ENCODE measurements at places on chromosomes 3 and 15. TPM values are rescaled to one million over a fixed set of nuclear protein-coding genes. Genes with fewer than 3 reads are reported as not detected.

- no peak overlapping the region for H3K27ac ChIP-seq
- DNase-seq = no peak
- H3K27me3 ChIP-seq = no peaks in the 10 kb centered on the region
Measured at GRCh38 chr15:99050328-99050980, 42.9 kb upstream of the PGPEP1L start.

DNA sequence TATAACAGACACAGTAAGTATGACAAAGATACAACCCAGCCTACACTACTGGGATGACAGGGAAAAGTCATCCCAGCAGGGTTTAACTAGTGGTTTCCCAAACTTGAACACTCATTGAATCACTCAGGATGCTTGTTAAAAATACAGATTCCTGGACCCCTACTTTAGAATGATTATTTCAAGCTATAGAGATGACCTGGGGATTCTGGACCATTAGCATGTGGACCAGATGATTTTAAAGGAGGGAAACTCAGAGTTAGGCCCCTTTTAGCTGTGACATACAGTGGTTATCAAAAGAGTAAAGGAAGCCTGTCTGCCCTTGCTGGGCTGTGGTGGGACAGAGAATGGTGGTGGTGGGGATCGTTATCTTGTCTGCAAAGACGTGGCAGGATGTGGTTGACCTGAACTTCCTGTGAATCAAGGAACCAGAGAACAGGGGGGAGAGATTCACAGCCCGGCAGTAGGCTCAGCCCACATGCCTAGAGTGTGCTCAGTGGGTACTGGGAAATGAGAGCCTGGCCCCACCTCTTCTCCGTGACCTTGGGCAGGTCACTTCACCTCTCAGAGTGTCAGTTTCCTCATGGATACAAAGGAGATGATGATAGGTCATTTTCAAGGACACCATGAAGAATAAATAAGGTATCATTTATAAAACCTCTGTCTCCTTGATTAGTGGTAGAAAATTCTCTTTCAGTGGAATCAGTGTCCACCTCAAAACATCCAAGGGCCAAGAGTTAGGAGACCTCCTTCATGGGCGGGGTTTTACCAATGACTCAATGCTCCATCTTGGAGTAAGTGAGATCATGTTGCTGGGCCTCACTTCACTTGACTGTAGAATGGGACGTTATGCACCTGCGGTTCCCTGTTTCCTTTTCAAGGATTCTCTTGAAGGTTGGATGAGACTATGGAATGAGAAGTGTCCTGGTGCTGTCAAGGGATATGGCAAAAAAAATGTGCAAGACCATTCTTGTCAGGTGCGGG, 306.5 kb downstream of the RPLP1 start:
- peaks cover 4% of the 10 kb centered on the region for H3K4me1 ChIP-seq
- peak; percentile 78 for DNase-seq
- H3K27ac ChIP-seq = no peak overlapping the region
- no peaks in the 10 kb centered on the region for H3K36me3 ChIP-seq
- no peaks in the 10 kb centered on the region for H3K27me3 ChIP-seq

DNA sequence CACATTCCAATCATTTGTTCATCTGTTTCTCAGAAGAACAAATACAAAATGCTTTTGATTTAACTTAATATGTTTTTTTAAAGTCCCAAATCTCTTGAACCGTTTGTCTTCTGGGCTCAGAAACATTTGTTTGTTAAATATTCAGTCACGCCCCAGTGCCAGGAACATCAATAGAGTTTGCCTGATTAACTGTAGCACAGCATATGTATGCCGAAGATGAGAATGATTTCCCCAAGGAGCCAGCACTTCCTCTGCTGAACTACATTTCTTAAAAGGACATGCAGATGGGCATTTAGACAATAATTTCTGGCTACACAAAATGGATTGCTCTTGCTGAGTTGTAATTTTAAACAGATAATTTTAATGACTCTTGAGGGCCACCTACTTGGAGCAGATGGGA, 191.6 kb upstream of the FAM3D start:
- H3K27ac ChIP-seq = no peak overlapping the region
- no peaks in the 10 kb centered on the region for H3K36me3 ChIP-seq
- H3K4me1 ChIP-seq = no peaks in the 10 kb centered on the region
- no peak for DNase-seq
- H3K27me3 ChIP-seq = no peaks in the 10 kb centered on the region

GP5 gene
- total RNA-seq = not detected

STAC gene
- 0.29 TPM for total RNA-seq

WNT7A gene
- total RNA-seq = not detected

TPRG1 gene
- total RNA-seq = 3.6 TPM

Measured in stomach (tissue), 19 donors.